ENCODE measurements at places on chromosomes 5 and 9. TPM values are rescaled to one million over a fixed set of nuclear protein-coding genes. Genes with fewer than 3 reads are reported as not detected.

Gene PRSS3
- total RNA-seq, result not detected

Gene CCNO
- total RNA-seq, result 9.3 TPM

Gene DIRAS2
- total RNA-seq, result not detected

Gene CLIC3
- not detected for total RNA-seq

Gene NXNL2
- total RNA-seq, result 0.49 TPM

Gene PCDHB14
- 1.8 TPM for total RNA-seq

Gene CMYA5
- total RNA-seq, result 0.21 TPM

Gene ADAMTS13
- 3.9 TPM for total RNA-seq

Gene GRXCR2
- total RNA-seq, result not detected

Gene IFNA10
- total RNA-seq, result not detected

Gene SLC6A7
- total RNA-seq, result not detected

Gene OGN
- total RNA-seq, result not detected

Gene PBX3
- 43.5 TPM for total RNA-seq

All from A375 (cell line).